ENCODE measurements at places on chromosomes 1 and 21.

DNA sequence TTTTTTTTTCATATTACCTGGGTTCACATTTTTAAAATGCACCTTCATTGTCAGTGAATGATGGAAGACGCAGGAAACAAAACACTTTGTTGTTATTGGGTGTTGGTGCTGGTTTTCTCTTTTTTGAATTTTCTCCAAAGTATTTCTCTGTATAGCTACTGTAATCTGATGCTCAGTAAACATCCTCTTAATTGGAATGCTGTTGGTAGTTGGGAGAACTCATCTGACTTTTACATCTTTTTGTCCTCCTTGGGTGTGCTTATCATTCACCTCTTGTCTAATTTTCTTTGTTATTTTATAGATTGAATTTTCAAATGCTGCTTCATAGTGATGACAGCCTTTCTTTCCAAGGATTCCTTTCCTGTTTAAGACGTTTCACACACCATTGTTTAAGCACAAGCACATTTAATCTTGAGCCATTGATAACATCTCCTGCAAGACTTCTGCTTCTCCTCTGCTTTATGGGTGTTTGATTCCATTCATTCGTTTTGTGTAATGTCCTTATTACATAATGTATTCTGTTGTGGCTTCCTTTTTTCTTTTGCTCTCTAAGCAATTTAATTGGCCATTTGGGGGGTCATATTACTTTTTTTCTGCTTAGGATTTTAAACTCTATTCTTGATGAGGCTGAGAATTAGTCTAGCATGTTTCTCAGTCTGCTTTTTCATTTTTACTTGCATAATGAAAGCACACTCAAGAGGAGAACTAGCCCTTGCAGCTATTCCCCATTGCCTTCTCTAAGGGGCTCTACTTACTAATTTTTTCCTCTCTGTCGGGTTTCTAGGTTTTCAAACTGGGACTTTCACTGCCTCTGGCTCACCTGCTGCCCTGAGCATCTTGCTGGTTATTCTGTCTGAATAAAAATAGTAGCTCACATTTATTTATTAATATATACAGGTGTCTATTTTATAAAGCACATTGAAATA is 42.0 kb upstream of the CD34 start:
- no peak for DNase-seq

DNA sequence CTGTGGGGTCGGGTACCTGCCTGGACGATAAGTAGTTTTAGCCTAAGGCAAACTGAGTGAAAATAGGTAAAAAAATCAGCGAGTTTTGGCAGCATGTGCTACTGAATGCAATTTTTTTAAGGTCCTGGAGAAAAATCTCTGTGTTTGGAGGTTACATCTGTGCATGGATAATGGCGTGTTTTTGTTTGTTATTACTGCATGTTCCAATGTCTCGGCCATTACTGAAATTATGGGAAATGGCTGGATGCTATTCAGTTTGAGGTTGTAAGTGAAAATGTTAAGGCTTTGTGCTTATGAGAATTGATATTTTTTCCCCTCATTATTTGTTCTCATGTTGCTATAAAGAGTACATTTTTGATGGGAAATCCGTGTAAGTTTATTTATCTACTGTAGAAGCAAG is 441.7 kb downstream of the PRDM2 start:
- no peak for DNase-seq

GRCh38 chr1:12435639-12436344 is 182.2 kb downstream of the DHRS3 start:
- DNase-seq = no peak

DNA sequence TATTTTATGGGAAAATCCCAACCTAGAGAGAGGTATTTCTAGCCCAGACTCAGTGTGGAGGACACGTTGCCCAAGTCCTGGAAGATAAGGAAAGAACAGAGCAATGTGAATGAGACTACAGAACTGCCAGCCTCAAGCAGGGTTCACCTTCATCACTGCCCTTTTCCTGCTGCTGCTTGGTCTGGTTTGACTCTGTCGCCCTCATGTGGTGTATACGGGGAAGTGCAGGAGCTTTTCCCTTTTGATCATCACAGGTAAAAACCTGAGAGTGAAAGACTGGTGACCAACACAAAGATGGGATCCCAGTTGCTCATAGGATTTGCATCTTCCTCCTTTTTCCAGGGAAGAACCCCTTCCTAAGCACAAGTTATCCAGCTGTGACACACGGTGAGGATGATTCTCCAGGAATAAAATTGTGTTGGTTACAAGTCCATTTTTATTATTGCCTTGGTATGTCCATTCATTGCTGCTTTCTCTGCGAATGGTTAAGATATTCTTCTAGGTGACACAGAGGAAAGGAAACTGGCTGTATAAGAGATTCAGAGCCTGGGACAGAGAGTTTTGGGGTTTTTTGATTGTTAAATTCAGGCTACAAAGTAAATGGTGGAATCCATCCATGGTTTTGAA is 89.5 kb upstream of the CD53 start:
- DNase-seq = no peak

DNA sequence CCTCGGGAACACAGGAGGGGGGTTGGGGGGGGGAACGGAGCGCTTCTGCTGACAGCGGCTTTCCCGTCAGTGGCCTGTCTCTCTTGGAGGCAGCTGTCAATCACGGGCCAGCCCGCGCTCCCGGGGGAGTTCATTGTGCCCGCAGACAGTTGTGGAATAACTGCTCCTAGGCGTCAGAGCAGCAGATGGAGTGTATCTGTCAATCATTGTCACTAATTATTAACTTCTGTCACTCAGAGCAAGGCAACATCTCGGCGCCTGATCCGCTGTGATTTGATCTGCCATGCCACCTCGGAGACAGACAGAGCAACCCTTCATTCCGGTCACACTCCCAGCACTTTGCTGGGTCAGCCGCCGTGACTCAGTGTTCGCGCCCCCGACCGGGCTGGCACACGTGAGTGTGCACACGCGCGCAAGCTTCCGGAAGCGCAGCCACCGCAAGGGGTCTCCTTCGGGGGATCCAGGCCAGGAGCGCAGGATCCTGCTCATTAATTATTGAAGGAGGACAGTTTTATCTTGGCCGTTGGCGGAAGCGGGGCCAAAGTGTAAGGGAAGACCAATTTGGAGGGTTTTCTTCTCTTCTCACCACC is 75.8 kb downstream of the RRAGC start:
- DNase-seq = no peak

GRCh38 chr1:37234941-37235418 is 200.7 kb upstream of the GRIK3 start:
- no peak for DNase-seq

DNA sequence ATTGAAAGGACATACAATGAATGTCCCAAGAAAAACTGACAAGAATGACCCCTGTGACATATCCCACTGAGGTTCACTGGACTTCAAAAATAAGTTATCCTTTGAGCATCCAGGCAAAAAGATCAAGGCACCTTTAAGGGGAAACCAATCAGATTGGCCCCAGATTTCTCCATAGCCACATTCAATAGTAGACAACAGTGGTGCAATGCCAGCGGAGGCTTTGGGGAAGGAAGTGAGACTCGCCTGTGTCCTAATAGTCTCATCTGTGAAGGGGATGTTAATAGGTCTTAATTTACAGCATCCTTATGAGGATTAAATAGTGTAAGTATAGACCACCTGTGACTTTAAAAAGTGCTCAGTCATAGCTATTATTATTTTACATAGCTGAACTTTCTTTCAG is 21.5 kb downstream of the RPL5 start:
- DNase-seq = no peak

DNA sequence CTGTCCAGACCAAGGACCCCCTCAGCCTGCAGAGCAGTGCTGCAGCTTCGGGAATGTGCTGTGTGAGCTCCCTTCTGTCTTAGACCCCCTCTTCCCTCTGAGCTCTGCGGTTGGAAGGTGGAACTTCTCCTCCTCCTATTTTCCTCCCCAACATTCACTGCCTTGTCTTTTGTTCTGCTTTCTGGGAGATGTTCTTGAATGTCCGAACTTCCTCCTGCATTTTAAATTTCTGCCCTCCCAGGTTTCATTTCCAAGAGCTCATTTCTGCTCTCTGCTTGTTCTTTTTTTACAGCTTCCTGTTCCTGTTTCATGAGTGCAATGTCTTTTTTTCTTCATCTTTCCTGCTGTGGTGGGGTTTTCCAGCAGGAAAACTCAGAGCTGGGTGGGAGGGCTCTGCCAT is 29.3 kb downstream of the RRP1 start:
- no peak for DNase-seq

DNA sequence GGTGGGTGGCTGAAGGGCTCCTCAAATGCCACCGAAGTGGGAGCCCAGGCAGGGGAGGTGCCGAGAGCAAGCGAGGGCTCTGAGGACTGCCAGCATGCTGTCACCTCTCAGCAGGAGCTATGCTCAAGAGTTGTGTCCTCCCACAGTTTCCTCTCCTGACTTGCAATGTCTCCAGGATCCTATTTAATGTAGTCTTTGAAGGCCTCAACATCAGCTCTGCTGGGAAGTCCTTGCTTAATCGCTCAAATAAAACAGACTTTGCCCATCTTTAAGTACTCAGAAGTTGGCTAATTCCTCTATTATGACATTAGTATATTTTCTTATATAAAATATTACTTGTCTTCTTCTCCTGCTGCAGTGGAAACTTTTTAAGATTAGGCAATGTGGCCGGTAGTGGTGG is 154.2 kb upstream of the NRIP1 start:
- no peak for DNase-seq

- DNase-seq = no peak
Measured at GRCh38 chr1:208003241-208003640, 92.3 kb upstream of the CD34 start.

GRCh38 chr1:243763806-243764205 is 86.2 kb downstream of the AKT3 start:
- DNase-seq = no peak

DNA sequence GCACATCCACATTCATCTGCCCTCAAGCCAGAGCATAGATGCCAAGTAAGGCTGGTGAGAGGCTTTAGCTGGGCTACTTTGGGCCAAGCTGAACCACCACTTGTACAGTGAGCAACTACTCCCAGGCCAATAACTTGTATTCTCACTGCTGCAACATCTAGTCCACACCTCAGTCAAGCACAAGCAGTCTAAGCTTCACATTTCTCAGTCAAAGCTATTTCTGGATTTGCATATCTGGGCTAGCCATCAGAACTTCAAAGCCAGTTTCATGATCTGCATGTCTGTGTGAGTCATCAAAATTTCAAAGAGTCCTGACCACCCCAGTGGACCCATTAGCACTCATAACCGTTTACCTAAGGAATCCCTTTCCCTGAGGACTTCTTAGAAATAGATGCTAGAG is 77.7 kb upstream of the DIRAS3 start:
- no peak for DNase-seq

DNA sequence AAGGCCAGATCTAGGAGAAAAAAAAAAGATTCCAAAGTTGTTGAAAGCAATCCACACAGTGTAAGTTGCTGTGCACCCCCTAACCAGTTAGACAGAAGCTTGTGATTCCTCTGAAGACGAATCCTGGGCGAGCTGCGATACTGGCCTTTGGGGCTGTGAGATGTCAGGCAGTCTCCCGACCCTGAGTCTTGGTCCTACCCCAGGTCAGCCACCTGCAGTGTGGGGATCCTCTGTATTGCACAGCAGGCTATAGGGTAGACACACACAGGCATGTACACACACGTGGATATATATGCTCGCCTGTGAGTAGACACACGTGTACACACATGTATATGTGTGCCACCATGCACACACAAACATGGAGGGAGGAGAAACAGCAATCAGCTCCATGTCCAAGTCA is 12.9 kb downstream of the ACTRT2 start:
- DNase-seq = no peak

- no peak for DNase-seq
Measured at GRCh38 chr21:17472182-17472581, 40.7 kb upstream of the CXADR start.

DNA sequence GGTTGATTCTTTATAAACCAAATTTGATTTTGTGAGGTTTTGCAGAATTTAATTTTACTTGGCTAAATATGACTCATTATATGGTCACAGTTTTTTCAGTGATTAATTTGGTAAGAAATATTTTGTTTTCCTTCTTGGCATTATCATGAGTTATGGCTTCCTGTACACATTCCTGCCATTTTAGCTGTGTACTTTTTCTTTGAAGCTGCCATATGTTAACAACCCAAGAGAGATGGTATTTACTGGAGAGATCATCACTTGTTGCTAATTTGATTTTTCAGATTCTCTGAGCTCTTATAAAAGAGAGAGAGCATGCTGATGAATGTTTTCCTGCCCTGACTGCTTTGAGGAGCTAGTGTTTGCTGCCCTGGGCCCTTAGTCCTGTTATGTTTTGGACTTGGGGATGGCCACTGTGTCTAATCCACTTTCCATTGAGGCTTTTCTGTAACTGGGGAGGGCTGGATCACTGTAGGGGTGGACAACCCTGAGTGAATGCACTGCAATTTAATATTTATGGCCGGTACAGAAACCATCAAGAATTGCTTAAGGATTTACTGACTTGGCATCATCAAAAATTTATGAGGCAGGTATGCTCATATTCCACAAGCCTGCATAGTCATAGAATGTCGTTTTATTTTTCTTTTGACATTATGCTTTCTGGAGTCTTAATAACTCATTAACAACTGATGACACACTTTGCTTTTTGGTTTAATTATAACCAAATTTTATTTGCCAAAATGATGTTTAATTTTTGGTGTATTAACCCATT is 200.9 kb downstream of the DISC1 start:
- DNase-seq = no peak

GRCh38 chr1:233843525-233844204 is 60.8 kb upstream of the SLC35F3 start:
- DNase-seq = no peak

DNA sequence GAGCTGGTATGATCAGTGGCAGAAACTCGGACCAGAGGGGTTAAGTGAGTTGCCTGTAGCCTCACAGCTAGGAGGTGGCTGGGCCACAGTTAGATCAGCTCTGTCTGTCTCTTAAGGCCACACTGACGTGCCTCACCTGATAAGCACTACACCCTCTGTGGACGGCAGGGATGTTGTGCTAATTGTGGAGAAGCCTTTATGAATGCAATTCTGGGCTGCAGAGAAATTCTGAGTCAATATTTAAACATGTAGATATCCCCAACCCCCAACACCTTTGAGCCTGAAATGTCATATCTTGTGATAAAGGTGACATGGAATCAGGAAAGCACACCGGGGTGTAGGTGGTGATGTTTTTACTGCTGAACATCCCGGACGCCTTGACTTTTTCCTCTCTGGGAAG is 88.3 kb downstream of the KCNJ6 start:
- no peak for DNase-seq

- no peak for DNase-seq
Measured at GRCh38 chr1:154714052-154714623, 106.2 kb upstream of the ADAR start.
